ENCODE measurements at places on chromosomes 16 and 17. TPM values are rescaled to one million over a fixed set of nuclear protein-coding genes. Genes with fewer than 3 reads are reported as not detected.

Gene CEMP1
- total RNA-seq: not detected

Gene ADAP2
- total RNA-seq: 18.8 TPM

Gene ITGB3
- 53.5 TPM for total RNA-seq

Gene CRYM
- 1.0 TPM for total RNA-seq

Gene NLRP1
- 19.6 TPM for total RNA-seq

- no peak for DNase-seq
These were observed 18.6 kb downstream of the RAD51C start for GRCh38 chr17:58710948-58711552.

- DNase-seq: peak; percentile 72
These were observed 11.5 kb upstream of the CLEC18C start for GRCh38 chr16:70162041-70162451.

- DNase-seq: no peak
These were observed 5.3 kb upstream of the KAT7 start for GRCh38 chr17:49783071-49783715.

Data from posterior vena cava (tissue), 2 donors.